Progenitor cell of endocrine pancreas (in vitro differentiated cells): ENCODE measurements at places on chromosomes 5 and 9. TPM values are rescaled to one million over a fixed set of nuclear protein-coding genes. Genes with fewer than 3 reads are reported as not detected.
A peak's percentile ranks its signal among the peaks of the same experiment; 100 is the strongest.

- peak overlapping the region; percentile 9 for H3K27ac ChIP-seq
- peaks cover 14% of the 10 kb centered on the region for H3K36me3 ChIP-seq
- H3K4me3 ChIP-seq = no peak overlapping the region
- DNase-seq = no peak
Measured at GRCh38 chr5:66151491-66151890, 7.4 kb downstream of the SREK1 start.

DNA sequence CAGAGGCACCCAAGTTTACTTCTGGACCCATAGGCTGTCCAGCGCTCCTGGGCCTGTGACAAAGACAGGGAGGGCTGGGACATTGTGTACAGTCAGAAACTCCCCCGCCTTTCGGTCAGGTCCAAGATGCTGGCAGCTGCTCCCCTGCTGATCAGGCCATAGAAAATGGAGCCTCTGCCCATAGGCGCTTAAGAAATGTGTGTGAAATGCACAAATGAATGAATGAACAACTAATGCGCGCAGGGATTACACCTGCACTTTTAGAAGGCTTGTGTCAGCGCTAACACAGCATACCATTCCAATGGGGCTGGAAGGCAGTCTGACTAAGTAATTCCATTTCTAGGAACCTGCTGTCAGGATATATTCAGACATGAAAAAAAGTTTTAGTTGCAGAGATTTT lies 16.3 kb downstream of the PTPN3 start:
- H3K4me1 ChIP-seq = peaks cover 12% of the 10 kb centered on the region
- no peak overlapping the region for H3K27ac ChIP-seq
- no peak for DNase-seq
- peaks cover 12% of the 10 kb centered on the region for H3K27me3 ChIP-seq
- no peak overlapping the region for H3K4me3 ChIP-seq
- no peaks in the 10 kb centered on the region for H3K36me3 ChIP-seq

DNA sequence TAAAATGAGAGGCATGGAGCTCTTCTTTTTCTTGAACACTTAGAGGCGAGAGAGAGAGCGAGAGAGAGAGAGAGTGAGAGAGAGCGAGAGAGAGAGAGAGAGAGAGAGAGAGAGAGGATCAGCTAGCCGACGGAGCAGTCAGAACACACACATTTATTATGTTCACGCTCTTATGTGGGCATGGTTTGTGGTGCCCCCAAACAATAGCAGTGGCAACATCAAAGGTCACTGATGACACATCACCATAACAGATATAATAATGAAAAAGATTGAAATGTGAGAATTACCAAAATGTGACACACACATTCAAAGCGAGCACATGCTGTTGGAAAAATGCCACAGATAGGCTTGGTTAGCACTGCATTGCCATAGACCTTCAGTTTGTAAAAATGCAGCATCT lies 116.1 kb downstream of the KDM4C start:
- peak overlapping the region; percentile 4 for H3K27ac ChIP-seq
- H3K27me3 ChIP-seq = no peaks in the 10 kb centered on the region
- H3K4me1 ChIP-seq = peaks cover 10% of the 10 kb centered on the region
- DNase-seq = no peak
- no peaks in the 10 kb centered on the region for H3K36me3 ChIP-seq

- no peaks in the 10 kb centered on the region for H3K36me3 ChIP-seq
- H3K4me1 ChIP-seq = peaks cover 10% of the 10 kb centered on the region
- no peak overlapping the region for H3K27ac ChIP-seq
- H3K27me3 ChIP-seq = peaks cover 48% of the 10 kb centered on the region
Measured at GRCh38 chr5:111401906-111402305, 110.4 kb downstream of the STARD4 start.

GRCh38 chr9:90274725-90275124 lies 367.9 kb downstream of the DIRAS2 start:
- H3K4me3 ChIP-seq = no peak overlapping the region
- H3K4me1 ChIP-seq = peaks cover 4% of the 10 kb centered on the region
- no peaks in the 10 kb centered on the region for H3K36me3 ChIP-seq
- no peak for DNase-seq
- no peak overlapping the region for H3K27ac ChIP-seq

DNA sequence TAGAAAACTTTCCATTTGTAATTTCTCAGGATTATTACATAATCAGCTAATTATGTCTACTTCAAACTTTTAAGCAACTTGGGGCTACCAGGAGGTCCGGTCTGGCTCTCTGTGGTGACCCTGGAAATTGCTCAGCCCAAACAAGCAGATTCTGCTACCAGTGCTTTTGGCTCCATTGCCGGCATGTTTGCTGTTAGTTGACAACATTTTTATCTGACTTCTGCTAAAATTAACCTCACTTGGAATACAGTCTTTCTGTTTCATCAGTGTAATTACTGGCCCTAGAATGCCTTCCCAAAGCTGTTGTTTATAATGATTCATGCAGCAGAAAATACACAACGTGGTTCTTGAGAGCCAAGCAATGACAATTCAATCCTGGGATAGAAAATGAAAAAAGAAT lies 38.5 kb upstream of the FAM81B start:
- no peaks in the 10 kb centered on the region for H3K27me3 ChIP-seq
- no peaks in the 10 kb centered on the region for H3K4me1 ChIP-seq
- no peak overlapping the region for H3K4me3 ChIP-seq
- H3K27ac ChIP-seq = no peak overlapping the region
- DNase-seq = no peak

DNA sequence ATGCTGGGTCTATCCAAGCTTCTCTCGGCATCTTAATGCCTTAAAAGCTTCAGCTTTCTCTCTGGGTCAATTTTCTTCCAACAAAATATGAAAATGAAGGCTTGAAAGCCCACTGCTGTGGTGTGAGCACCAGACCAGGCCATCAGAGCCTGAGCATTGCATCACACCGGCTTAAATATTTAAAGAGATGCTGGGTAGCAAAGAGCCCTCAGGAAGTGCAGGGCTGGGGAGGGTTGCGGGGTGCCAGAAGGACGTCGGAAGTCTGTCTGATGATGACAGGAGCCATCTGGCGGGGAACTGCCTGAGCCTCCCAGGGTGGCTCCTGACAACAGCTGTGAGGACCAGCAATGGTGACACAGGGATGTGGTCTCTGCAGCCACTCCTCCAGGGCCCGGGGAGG lies 185.5 kb downstream of the OLFM1 start:
- H3K4me1 ChIP-seq = peaks cover 2% of the 10 kb centered on the region
- H3K36me3 ChIP-seq = no peaks in the 10 kb centered on the region
- H3K4me3 ChIP-seq = no peak overlapping the region
- no peak for DNase-seq

GRCh38 chr5:124574521-124575436 lies 171.7 kb downstream of the ZNF608 start:
- peaks cover 62% of the 10 kb centered on the region for H3K4me1 ChIP-seq
- H3K4me3 ChIP-seq = peak overlapping the region; percentile 10
- H3K27ac ChIP-seq = peak overlapping the region; percentile 87
- DNase-seq = no peak
- no peaks in the 10 kb centered on the region for H3K27me3 ChIP-seq
- H3K36me3 ChIP-seq = no peaks in the 10 kb centered on the region

- no peak for DNase-seq
- no peaks in the 10 kb centered on the region for H3K27me3 ChIP-seq
Measured at GRCh38 chr5:103270581-103270980, 12.0 kb downstream of the MACIR start.

- no peak for DNase-seq
- no peaks in the 10 kb centered on the region for H3K27me3 ChIP-seq
- no peaks in the 10 kb centered on the region for H3K36me3 ChIP-seq
Measured at GRCh38 chr5:68217528-68217927, 2.0 kb downstream of the PIK3R1 start.

GNE gene
- total RNA-seq = 9.9 and 12.3 TPM in 2 replicates

KIF27 gene
- 22.5 and 24.6 TPM in 2 replicates for total RNA-seq
